ENCODE measurements at places on chromosomes 3 and 15.

DNA sequence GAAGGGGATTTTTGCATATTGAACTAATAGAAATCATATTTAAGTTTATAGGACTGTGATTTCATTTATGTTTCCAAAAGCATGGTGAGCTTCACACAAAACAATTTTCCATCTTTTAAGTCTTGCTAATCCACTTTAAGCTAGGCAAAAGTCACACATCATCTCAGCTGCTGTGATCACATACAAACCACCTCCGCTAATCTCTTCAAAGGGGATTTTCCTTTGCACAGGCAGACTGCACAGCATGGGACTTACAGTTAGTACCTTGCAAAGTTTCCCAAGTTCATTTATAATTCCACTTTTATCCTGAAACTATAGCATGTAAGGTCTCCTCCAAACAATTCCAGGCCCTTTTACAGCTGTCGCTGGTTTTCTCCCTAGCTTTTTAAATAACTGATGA, 225.1 kb upstream of the CNTN3 start:
- no peak for DNase-seq

DNA sequence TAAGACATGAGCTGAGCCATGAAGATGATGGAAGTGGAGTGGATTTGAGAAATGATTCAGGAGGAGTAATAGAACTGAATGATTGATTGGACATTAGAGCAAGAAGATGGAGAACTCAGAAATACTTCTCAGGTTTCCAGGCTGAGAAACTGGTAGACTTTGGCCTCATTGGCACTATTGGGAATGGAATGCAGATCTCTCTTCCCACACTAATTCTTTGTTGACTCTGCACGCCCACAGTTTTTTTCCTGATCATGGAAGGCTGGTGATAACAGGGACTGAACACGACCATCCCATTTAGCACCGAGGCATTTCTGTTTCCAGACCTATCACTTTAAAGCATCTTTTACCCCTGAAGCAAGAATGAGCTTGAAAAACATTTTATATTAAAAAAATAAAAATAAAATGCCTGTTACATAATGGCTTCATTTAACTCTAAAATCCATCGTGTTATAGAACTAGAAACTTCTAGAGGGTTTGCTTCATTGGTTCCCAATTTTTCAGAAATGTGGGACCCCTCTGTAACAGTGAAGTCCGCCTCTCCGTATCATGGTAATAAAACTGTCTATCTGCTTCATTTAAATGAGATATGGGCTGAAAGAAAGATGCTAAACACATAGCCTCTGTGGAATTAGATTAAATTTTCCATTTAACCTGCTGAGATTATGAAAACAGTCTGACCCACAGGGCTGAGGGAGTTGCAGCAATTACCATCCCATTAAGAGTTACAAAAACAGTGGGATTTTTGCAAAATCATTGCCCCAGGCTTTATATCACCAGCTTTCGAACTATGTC, 562.0 kb upstream of the CFAP20DC start:
- no peak for DNase-seq

DNA sequence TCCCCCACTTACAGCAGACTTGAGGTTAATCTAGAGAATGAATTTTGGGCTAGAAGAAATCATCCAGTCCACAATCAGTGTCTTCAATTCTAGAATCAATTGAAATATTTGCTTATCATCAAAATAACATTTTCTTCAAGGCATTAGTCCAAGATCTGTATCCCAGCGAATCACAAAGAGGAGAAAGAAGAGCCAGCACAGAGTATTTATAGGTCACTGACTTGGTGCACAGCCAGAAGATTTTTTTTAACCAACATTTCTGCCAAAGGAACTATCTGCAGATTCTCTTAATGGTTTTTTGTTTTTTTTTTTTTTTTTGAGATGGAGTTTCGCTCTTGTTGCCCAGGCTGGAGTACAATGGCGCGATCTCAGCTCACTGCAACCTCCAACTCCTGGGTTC, 178.2 kb downstream of the TNIK start:
- no peak for DNase-seq

GRCh38 chr15:79314811-79315210, 3.9 kb downstream of the TMED3 start:
- DNase-seq, result no peak

GRCh38 chr3:152524198-152525140, 255.7 kb downstream of the MBNL1 start:
- no peak for DNase-seq

DNA sequence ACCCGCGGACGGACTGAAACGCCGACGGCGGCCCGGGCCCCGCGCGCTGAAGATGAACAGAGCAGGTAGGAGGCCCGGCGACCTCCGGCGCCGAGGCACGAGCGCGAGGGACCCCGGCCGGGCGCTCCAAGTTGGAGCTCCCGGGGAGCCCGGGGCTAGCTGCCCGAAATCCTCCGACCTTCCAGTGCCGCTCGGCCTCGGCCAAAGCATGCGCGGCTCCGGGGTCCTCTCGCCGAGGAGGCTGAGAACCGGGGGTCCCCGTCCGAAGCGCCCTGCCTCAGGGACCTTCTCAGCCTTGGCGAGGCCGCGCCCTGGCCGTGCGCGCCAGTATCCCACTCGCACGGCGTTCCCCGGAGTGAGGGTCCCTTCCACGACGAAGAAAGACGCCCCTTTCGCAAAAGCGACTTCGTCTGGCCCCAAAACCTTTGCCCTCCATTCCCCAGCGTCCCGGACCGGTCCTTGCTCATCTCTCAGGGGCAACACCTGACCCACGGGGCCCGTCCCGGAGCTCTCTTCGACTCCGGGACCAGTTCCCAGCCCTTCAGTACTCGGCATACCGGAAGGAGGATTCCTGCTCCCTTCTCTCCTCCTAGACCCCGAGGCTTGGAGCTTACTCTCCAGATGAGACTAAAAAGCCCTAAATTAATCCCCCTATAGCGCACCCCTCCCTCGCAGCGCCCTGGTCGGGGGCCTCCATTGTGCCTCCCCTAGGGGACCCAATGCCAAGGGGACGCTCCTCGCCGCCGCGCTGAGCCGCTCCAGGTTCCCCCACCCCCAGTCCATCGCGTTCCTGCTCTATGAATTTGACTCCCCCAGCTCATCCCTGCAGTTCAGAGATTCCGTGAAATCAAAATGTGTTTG, 7.7 kb upstream of the FGD5 start:
- no peak for DNase-seq

DNA sequence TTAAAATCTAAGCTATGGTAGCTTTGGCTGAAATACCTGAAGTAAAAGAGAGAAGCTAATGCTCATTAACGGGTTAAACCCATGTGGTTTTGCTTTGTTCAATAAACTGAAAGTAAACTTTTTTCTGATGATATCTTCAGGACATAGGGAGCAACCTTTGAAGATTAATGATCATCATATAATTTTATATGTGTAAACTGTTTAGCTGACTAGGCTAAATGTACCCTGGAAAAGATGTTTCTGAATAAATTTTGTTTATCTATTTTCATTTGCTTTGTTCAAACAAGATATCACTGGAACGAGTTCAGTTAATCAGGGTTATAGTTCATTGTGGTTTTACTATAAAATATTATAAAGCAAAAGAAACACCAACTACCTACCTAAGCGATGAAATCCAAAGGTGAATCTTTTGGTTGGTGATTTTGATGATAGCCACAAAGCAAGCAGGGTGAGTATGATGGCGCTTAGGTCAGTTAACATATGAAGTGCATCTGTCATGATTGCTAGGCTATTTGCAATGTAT, 11.7 kb downstream of the SLC30A4 start:
- DNase-seq, result no peak

GRCh38 chr3:40770061-40770460, 245.3 kb downstream of the ZNF621 start:
- DNase-seq, result no peak

DNA sequence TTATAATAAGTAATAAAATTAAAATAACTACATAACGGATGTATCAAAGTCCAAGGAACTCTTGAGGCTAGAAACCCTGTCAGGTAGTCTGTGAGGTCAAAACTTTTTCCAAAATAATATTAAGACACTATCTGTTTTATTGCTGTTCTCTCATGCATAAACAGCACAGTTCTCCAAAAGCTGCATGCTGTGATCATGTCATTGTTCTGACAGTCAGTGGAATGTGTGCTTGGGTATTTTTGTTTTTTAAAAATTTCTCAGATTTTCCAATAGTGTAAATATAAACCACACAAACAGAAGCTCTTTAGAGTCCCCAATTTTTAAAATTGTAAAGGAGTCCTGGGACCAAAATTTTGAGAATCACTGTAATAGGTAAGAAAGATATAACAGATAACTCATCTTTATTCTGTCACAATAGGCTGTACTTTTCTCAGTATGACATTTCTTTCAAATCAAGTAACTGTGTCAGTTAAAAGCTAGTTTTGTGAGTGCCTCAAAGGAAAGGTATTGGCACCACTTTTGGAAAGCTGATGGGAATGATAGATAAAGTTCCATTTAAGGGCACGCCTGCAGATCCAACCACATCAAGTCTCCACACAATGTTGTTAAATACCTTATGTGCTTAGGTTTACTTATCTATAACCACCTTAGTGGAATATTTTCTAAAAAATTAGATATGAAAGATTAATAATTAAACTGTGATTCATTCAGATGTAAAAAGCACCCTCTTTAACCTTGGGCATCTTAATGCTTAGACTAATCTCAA, 49.3 kb downstream of the CEP152 start:
- no peak for DNase-seq

DNA sequence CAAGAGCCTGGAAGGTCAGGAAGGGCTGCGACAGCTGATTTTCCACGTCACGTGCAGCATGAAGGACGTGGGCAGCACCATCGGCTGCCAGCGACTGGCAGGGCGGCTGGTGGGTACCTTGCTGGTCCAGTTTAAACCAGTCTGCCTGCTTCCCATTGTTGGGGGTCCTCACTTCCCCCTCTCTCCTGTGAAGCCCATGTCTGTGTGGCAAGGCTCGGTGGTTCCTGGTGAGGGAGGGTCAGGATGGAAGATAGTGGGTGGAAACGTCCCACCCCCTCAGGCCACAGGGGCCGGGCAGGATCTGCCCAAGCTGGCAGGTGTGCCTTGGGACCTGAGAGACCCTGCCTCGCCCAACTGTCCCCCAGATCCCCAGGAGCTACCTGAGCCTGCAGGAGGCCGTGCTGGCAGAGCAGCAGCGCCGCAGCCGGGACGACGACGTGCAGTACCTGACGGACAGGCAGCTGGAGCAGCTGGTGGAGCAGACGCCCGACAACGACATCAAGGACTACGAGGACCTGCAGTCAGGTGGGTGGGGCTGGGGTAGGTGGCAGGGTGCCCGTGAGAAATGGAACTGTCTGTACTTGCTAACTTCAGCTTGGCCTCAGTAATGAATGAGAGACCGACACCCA, 108.2 kb downstream of the LRRK1 start:
- no peak for DNase-seq

GRCh38 chr15:90873998-90874605, 5.7 kb downstream of the FURIN start:
- DNase-seq, result no peak

DNA sequence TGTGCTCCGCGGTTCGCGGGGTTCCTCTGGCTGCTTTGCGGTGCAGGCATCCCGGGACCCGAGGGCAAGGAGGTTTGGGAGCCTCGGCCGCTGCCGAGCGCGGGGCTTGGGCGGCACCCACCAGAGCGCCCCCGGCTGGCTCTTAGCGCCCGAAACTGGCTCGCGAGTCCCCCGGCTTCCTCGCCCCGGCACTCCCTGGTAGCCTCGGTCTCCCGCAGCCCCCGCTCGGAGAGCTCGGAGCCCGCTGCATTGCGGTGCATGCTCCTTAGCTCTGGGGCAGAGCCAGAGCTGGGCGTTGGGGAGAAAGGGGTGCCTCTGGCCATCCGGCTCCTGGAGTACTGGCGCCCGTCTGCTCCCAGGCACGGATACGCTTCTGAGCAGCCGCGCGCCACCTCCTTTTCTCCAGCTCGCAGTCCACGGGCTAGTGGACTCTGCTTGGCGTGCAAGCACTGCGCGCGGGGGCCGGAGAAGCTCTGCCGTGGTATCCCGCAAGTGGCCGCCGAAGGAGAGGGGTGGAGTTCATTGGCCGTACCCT, 753 bp downstream of the EPHB1 start:
- DNase-seq, result no peak

DNA sequence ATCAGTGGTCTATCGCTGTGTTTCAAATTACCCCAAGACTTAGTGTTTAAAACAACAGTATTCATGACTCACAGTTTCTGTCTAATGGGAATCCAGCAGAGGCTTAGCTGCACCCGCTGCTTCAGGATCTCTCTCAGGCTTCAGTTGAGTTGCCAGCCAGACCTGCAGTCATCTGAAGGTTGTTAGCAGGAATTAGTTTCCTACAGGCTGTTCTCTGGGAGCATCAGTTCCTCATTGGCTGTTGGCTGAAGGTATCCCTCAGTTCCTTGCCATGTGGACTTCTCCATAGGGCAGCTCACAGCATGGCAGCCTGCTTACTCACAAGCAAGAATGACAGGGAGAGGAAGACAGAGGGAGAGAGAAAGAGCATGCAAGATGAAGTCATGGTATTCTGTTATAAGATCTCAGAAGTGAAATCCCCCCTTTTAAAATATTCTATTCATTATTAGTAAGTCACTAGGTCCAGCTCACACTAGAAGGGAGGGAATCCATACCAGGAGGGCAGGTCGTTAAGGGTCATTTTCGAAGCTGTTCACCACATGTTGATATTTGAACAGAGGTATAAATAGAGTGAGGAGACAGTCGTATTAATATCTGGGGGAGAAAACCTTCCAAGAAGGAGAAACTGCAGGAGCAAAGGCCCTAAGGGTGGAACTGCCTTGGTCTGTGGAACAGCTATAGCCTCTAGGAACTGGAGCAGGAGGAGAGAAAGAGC, 473.9 kb upstream of the PPP2R3A start:
- DNase-seq, result no peak

- no peak for DNase-seq
Measured at GRCh38 chr15:89089316-89090230, 1.3 kb downstream of the ABHD2 start.

- no peak for DNase-seq
Measured at GRCh38 chr3:18531662-18532061, 106.5 kb upstream of the SATB1 start.

DNA sequence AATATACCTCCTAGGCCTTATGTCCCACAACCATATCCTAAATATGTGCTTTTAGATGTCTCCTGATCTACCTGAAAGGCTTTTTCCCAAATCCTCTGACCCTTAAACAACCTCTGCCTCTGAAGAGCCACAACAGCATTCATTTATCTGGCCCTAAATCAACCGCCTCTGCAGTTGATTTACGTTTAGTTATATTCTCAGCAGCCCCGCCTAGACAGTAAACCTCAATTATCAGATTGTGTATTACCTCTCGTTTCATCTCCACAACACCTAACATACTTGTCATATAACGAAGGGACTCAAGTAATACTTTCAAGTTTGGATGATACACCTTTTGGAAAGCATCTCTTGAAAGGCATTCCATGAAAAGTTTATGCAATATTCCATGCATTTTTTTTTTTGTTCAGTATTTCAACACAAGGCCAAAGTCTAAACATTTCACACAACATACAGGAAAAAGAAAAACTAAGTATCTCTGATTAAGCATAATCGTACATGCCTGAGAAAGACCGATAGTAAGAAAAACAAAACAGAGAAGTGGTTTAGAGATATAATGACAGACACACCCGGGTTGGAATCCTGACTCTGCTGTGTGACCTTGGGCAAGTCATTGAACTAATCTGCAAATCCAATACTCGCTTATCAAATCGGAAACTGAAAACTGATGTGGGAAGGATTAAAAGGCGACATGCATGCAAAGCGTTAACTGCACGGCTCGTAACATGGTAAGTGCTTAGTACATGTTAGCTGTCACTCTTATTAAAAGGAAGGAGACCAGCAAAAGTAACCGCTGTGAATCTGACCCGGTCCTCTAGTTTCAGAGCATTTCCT, 778 bp downstream of the CRBN start:
- no peak for DNase-seq

GRCh38 chr3:70400194-70400593, 87.8 kb upstream of the MDFIC2 start:
- DNase-seq, result no peak

- no peak for DNase-seq
Measured at GRCh38 chr3:89217148-89217685, 109.8 kb downstream of the EPHA3 start.

All from stimulated activated CD4-positive, alpha-beta T cell treated with anti-CD3 and anti-CD28 coated beads, Interleukin-4, amount 100 ng/mL, for 4 hours (primary cell).